ENCODE measurements at places on chromosomes 11 and 22.

DNA sequence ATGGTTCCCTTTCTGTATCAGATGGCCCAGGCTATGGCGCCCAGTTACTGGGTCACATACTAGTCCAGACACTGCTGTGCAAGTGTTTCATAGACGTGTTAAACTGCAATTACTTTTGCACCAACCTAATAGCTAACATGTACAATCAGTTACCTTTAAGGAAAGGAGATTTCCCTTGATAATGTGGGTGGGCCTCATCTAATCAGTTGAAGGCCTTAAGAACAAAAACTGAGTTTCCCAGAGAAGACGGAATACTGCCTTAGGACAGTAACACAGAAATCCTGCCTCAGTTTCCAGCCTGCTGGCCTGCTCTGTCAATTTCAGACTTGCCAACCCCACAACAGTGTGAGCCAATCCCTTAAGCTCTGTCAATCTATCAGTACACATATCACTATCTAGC lies 229.9 kb upstream of the SYN3 start:
- DNase-seq = no peak

- DNase-seq = no peak
These were observed 8.0 kb downstream of the CSNK2A3 start for GRCh38 chr11:11345099-11345498.

GRCh38 chr22:50089682-50090411 lies at the start of gene MOV10L1:
TSS of gene MOV10L1 (plus strand) at chr22:50090006. CDS start at chr22:50090089, 83 bp downstream.
- DNase-seq = peak; percentile 63

GRCh38 chr11:67392183-67392715 lies 463 bp downstream of the RAD9A start:
- DNase-seq = no peak

- no peak for DNase-seq
These were observed 43.6 kb upstream of the HORMAD2 start for GRCh38 chr22:30036656-30037055.
